ENCODE measurements at places on chromosomes 1 and 21.

- no peak for DNase-seq
Measured at GRCh38 chr1:159895286-159895685, 4.7 kb downstream of the CFAP45 start.

DNA sequence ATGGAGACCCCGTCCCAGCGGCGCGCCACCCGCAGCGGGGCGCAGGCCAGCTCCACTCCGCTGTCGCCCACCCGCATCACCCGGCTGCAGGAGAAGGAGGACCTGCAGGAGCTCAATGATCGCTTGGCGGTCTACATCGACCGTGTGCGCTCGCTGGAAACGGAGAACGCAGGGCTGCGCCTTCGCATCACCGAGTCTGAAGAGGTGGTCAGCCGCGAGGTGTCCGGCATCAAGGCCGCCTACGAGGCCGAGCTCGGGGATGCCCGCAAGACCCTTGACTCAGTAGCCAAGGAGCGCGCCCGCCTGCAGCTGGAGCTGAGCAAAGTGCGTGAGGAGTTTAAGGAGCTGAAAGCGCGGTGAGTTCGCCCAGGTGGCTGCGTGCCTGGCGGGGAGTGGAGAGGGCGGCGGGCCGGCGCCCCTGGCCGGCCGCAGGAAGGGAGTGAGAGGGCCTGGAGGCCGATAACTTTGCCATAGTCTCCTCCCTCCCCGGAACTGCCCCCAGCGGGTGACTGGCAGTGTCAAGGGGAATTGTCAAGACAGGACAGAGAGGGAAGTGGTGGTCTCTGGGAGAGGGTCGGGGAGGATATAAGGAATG, 505 bp downstream of the LMNA start:
- DNase-seq: no peak

- DNase-seq: no peak
Measured at GRCh38 chr1:63487336-63488065, 35.5 kb downstream of the ITGB3BP start.

DNA sequence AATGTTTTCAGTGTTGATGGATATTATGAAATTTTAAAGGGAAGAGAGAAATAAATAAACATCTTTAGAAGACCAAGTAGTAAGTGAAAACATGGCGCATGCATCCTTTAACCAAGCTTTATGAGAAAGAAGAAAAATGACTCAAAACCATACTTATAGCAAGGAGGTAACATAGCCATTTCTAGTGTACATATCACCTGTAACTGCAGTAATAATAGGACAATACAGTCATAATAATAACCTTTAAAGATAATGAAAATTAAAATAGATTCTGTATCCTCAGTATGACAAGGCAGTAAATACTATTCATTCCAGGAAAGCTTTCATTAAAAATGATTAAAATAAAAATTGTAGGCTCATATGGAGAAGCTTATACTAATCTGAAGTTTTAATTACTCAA, 141.2 kb downstream of the COL24A1 start:
- DNase-seq: no peak

All from stimulated activated CD8-positive, alpha-beta memory T cell treated with anti-CD3 and anti-CD28 coated beads, Interleukin-15, amount 100 ng/mL, for 4 hours (primary cell).